ENCODE measurements at places on chromosomes 5 and 9. TPM values are rescaled to one million over a fixed set of nuclear protein-coding genes. Genes with fewer than 3 reads are reported as not detected.

DNA sequence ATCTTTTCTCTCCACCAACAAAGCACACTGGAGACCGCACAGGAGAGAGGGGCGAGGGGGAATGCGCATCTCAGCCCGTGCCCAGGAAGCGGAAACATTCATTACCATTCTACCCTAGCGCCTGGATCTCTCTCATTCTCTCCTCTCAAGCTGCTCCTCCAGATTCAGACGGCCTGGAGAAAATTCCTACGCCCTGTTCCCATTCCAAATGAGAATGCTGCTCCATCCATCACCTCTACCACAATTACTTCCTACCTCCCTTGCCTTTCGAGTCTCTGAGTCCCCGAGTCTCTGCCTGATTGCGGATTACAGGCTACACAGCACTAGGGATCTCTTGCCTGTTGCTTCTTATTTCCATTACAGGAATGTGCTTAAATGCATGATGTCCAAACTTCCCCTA is 6.7 kb downstream of the DDX31 start:
- no peak for DNase-seq
- H3K27me3 ChIP-seq: no peaks in the 10 kb centered on the region
- H3K4me3 ChIP-seq: no peak overlapping the region
- H3K4me1 ChIP-seq: no peaks in the 10 kb centered on the region

Gene CORO2A
- total RNA-seq: 0.72 TPM

DNA sequence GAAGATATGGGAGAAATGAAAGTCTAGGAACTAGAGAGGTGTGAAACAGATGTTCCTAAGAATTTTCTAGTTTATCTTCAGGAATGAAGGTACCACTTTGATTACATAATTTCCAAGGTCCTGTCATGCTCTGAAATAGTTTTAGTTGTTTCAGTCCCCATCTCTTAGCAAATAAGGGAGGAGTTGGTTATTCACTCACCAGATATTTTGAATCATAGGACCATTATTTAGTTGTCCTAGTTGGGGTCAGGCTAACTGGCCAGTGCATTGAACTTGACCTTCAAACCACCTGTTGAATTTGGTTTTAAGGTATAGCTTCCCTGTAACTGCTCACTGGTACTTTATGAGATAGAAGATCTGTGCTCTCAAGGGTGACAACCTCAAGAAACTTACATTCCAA is 53.9 kb upstream of the TNFAIP8 start:
- H3K27me3 ChIP-seq: no peaks in the 10 kb centered on the region
- H3K4me3 ChIP-seq: no peak overlapping the region
- no peaks in the 10 kb centered on the region for H3K36me3 ChIP-seq
- DNase-seq: peak; percentile 76

DNA sequence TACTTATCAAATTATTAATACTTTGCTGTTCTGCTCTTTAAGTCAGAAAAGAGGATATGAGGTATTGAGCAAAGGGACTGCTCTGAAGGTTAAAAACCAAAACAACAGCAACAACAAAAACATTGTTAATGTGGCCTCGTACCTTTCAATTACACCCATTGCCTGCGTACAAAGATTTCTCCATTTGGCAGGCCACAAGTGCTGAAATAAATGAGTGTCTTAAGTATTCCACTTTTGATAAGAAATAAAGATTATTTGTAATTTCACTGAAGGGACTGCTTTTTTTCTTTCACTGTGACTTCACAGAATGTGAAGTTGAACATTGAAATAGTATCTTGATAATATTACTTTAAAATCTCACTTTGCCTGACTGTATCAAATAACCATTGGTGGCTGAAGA is 163.2 kb upstream of the MRPS30 start:
- no peaks in the 10 kb centered on the region for H3K27me3 ChIP-seq
- no peak for DNase-seq
- H3K4me1 ChIP-seq: no peaks in the 10 kb centered on the region

GRCh38 chr5:141691867-141692532 is 10.0 kb upstream of the ARAP3 start:
- H3K27ac ChIP-seq: no peak overlapping the region
- peaks cover 21% of the 10 kb centered on the region for H3K4me1 ChIP-seq
- DNase-seq: peak; percentile 96
- no peaks in the 10 kb centered on the region for H3K36me3 ChIP-seq
- peaks cover 29% of the 10 kb centered on the region for H3K27me3 ChIP-seq
- peak overlapping the region; percentile 65 for H3K4me3 ChIP-seq

Gene SHISAL2B
- total RNA-seq: not detected
